GM10248 (cell line): ENCODE measurements at places on chromosomes 16 and 17.

DNA sequence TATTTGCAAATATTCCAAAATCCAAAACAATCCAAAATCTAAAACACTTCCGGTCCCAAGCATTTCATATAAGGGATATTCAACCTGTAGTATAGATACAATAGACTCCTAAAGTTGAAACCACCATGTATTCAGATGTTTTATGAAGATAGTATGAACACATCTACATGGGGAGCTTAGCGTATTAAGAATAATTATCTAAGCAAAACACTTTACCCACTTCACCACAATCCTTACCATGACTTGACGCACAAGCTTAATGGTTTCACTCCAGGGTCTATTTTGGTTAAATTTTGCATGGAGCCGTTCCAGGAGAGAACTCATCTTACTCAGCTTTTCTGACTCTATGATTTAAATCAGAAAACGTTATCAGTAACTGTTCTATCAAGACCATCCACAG lies 3.5 kb downstream of the MED1 start:
- no peak for DNase-seq

DNA sequence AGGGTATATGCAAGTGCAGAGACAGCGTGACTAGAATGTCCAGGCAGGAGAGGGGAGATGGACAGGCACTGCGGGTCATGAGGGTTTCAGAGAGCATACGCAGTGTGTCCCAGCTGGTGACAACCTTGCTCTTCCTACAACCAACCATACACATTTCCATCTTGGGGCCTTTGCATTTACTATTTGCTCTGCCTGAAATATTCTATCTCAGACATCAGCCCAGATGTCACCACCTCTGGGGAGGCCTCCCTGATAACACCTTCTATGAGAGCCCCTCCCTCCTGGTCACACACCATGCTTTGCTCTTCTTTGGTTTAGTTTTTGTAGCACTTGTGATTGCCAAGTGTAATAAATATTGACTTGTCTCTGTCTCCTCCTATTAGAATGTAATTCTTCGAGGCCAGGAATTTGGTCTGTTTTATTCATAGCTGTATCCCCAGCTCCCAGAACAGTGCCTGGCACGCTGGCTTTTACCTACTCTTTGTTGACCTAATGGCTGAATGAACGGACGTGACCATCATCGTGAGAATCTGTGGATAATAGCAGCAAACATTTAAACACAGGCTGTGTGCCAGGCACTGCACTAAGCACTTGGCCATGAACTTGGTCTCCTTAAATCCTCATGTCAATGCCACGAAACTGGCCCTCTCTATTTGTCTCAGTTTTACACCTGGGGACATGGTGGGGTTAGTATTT lies 51.9 kb downstream of the PLCG2 start:
- DNase-seq, result no peak

DNA sequence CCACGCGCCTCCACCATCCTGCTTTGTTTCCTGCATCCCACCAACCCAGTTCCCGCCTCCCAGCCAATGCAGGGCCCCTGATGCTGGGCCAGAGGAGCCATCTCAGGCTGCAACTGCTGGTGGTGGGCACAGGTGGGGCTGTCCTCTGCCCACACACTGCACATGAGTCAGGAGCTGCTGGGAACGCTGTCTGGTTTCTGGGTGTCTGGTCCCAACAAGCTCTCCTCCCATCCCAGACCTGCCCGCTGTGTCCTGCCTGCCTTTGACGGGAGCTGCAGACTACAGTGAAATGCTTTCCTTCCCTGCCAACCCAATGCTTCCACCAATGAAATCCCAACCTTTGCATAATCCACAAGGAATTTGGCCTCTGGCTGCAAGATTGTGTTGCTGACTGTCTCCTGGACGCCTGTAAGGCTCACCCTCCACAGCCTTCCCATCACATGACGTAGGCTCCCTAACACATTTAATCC lies 98.9 kb downstream of the N4BP1 start:
- no peak for DNase-seq

DNA sequence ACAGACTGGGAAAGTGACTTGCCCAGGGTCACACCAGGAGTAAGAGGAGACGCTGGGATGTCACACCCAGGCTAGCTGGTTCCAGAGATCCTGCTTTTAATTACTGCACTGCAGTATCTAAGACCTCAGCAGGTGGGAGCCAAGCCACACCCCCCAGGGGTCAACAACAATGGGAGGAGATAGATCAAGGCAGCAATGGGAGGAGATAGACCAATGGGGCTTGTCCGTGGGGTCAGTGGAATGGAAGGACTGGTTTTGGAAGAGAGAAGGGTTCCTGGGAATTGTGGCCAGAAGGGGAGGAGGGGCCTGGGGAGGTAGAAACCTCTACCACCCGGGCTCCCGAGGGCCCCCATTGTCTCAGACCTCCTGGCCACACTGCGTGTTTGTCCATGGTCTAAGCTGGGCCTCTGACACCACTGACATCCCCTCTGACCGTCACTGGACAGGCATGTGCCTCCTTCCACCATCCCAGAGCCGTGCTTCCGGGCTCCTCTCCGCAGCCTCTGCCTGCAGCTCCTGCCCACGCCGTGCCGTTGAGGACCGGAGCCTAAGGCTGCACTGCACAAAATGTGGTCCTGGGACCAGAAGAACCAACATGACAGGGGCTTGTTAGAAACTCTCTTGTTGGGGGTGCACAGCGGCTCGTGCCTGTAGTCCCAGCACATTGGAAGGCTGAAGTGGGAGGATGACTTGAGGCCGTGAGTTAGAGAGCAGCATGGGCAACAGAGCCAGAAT lies 69.8 kb upstream of the RPH3AL start:
- no peak for DNase-seq

DNA sequence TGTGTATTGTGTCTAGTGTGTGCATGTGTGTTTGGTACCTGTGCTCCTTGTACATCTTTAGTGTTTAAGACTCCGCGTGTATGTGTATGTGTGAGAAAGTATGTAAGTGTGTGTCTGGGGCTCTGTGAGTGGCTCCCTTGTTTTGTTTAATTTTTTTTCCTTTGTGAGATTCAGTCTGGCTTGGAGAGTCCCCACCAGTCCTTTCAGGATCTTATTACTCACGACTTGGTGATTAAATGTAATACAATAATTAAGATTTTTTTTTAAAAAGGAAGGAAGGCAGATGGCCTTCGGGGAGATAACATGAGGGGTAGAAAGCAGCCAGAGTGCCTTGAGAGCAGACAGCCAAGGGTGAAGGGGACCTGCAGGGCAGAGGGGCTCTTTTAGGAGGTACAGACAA lies 33.9 kb downstream of the FZD2 start:
- no peak for DNase-seq

DNA sequence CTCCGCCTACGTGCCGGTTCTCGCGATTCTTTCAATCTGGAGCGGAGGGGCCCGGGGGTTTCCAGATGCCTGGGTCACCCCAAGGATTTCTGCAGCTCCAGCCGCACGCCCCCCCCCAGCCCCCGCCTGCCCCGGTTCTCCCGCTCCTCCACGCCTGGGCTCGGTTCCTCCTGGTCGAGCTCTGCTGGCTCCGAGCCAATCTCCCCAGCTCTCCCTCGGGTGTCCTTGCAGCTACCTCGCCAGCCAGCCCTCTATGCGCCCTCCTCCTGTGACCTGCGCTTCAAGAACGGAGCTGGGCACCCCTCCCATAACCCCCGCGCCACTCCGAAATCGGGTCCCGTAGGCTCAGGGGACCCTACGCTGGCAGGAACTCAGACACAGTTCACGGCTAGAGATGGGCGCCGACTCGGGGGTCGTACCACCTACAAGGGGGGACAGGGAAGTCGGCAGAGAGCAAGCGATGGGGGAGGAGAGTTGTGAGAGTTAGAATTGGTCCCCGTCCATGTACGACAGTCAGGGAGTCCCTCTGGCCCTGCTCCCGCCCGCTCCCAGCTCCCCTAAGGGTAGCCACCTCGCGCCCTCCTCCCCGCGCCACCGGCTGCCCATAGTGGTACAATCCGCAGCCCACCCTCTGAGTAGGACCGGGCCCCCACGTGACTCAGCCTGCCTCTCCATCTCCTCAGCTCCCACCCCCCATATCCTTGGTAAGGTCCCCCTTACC lies 961 bp downstream of the FGF11 start:
- peak; percentile 76 for DNase-seq

DNA sequence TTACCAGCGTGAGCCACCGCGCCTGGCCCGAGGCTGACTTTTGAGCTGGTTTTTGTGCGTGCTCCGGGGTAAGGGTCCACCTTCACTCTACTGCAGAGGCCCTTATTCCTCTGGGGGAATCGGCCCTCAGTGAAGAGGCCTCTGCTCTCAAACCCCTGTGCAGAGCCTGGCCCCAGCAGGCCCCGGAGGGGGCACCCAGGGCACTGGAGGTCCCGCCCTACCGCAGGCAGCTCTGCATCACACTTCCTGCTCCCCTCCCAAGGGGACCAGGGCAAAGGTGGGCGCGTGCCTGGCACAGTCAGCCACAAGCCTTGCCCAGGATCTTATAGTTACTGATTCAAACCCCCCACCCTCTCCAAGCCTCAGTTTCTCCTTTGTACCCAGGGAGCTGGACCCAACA lies 3.6 kb upstream of the UBE2I start:
- no peak for DNase-seq

- DNase-seq, result peak; percentile 77
These were observed 3.7 kb downstream of the NOL3 start for GRCh38 chr16:67173808-67174705.

- no peak for DNase-seq
These were observed 4.5 kb downstream of the NXPH3 start for GRCh38 chr17:49580055-49580721.

- DNase-seq, result no peak
These were observed 17.1 kb downstream of the CACNA1H start for GRCh38 chr16:1170076-1170418.

- no peak for DNase-seq
These were observed 84.1 kb downstream of the TAOK1 start for GRCh38 chr17:29474297-29474696.

DNA sequence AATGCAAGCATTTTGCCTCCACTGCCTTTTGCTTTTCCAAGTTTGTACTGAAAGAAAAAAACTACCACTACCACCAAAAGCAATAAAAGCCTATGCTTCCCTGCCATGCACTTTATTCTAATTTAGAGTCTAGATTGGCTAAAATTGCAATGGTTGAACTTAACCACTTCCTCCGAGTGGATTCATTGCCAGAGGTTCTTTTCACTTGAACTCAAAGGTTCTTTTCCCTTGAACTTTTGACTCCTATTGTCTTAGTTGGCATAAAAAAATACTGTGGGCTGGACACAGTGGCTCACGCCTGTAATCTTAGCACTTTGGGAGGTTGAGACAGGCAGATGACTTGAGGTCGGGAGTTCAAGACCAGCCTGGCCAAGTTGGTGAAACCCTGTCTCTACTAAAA lies 319.8 kb upstream of the GOT2 start:
- DNase-seq, result no peak

GRCh38 chr17:44354582-44355561 lies 8.8 kb downstream of the FAM171A2 start:
- peak; percentile 82 for DNase-seq

DNA sequence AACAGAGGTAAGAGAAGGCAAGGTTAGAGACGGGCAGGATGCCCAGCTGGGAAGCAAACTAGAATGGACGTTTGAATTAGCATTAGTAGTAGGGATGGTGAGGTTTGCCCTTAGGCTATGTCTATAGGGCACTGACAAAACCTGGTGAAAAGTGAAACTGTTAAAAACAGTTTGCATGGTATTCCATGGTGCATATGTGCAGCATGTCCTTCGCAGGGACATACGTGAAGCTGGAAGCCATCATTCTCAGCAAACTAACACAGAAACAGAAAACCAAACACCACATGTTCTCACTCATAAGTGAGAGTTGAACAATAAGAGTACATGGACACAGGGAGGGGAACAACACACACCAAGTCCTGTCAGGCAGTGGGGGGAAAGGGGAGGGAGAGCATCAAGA lies 25.8 kb downstream of the NACA2 start:
- DNase-seq, result no peak

- no peak for DNase-seq
These were observed 5.1 kb downstream of the KIFC3 start for GRCh38 chr16:57797216-57797525.

DNA sequence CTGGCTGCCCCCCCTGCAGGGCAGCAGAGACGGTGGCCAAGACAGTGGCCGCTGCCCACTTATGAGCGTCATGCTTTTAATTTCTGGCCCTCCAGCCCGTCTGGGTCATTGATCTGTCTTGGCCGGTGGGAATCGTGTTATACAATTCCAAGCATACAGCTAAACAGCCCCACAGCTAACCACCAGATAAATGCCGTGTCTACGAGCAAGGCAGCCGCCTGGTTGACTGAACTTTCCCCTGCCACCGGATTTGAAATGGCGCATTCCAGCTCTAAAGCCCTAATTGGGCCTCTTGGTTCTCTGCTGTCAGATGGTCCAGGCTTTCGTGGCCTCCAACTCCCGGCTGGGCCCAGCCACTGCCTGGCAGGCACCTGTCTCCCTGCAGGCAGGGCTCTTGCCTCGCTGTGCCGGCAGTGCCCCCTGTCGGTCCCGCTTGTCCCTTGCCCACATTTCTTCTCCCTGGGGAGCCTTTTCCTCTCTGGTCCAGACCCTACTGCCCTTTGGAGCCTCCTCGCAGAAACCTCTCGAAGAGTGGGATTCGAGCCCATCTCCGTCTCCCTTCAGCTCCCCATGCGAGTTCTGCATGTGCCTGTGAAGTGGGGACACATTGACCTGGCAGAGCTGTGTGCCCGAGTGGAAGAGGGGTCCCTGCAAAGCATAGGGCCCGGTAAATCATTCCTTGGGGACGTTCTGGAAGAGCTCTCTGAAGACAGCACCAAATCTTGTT lies 1.8 kb upstream of the RBFOX3 start:
- peak; percentile 74 for DNase-seq

GRCh38 chr16:12661656-12662172 lies 142.0 kb downstream of the CPPED1 start:
- no peak for DNase-seq

- no peak for DNase-seq
These were observed 42.0 kb downstream of the UBE2G1 start for GRCh38 chr17:4324463-4324862.

DNA sequence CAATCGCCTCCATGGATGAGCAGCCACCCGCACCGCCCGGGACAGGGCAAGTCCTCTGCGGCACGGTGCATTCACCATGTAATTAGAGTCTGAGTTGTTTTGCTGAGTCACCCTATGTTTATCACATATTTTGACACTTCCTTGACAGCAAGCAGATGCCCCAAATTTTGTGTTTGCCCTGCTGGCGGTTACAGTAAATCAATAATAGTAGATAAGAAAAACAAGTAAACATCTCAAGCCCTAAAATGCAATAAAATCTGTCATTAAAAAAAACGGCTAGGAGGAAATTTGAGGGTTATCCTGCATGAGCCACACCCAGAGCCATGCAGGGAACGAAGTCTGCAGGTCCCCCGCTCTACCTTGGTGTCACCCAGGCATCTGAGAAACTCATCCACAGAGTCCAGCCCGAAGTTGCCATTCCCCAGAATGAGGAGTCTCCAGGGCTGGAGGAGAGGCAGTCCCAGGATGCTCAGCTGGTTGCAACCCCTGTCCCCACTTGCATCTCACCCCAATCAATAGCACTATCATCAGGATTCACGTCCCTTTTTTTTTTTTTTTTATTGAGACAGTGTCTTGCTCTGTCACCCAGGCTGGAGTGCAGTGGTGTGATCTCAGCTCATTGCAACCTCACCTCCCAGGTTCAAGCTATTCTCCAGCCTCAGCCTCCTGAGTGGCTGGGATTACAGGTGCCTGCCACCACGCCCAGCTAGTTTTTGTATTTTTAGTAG lies 16.5 kb upstream of the ST6GALNAC1 start:
- DNase-seq, result no peak
